Jurkat, Clone E6-1 (cell line): ENCODE measurements at places on chromosomes 2 and 18.
A peak's percentile ranks its signal among the peaks of the same experiment; 100 is the strongest.

DNA sequence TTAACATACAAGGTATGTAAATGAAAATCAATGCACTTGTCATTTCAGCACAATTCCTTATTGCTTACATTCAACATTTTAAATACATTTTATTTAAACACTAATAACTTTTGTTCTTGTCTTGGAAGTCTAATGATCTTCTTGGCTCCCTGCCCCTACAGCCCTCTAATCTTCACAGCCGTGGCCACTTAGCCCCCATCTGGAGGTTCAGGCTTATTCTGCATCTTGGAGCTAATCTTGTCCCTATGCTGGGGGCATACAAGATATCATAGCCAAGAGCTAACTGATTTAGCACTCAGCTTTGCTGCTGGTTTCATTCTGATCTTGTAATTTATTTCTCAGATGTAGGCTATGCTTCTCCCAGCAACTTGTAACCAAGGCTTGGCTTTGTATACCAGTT is 140.8 kb downstream of the TMEFF2 start:
- no peak for DNase-seq

- DNase-seq: no peak
These were observed 711 bp downstream of the DOK6 start for GRCh38 chr18:69401226-69401971.

- DNase-seq: no peak
These were observed 115.0 kb upstream of the EPB41L5 start for GRCh38 chr2:119897736-119898395.

DNA sequence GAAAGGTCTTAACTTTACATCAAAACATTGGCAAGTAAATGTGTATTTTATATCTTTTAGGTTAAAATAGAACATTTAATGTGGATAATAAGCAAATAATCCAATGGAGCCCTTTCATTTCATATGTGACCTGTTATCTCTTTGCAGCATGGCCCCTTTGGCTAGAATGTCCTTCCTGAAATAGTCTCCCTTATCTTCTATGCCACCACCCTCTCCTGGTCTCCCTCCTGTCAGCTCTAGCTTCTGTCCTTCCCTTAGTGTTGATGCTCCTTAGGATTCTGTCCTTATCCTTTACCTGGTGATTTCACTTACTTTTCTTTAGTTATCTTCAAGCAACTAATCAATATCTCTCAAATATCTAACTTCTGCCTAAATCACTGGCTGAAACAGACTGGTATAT is 87.1 kb upstream of the TFCP2L1 start:
- no peak for DNase-seq

GRCh38 chr2:16773080-16773713 is 107.6 kb upstream of the CYRIA start:
- peak; percentile 33 for DNase-seq

DNA sequence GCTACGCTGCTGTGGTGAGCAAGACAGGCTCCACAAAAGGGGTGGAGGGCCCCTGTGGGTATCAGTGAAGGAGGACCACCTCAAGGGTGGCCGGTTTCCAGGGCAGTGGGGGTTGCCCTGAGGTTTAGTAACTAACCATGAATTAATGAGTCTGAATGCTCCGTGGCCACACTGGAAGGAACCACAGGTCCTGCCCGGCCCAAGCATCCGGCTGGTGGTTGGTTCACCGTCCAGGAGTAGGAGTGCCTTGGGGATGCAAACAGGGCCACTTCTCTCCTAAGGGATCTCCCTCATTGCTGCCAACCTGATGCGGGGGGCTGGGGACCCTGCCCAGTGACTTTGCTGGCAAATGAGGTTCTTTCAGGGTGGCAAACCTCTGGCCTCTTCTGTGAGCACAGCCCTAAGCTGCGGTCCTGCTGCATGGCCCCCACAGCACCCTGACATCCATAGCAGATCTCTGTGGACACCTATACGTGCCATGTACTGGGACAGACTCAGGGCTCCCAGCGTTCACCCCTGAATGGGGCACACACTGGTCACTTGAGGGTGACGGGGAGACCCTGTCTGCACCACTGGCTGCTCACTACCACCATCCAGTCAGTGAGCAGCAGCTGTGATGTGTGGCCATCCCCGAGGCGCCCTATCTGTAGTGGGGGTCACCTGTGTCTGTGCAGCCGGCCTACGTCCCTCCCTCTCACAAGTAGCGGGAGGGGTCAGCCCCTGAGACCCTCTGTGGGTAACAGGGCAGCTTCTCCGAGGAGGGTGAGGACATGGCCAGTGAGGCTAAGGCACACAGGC is 41.6 kb downstream of the HS6ST1 start:
- DNase-seq: no peak

DNA sequence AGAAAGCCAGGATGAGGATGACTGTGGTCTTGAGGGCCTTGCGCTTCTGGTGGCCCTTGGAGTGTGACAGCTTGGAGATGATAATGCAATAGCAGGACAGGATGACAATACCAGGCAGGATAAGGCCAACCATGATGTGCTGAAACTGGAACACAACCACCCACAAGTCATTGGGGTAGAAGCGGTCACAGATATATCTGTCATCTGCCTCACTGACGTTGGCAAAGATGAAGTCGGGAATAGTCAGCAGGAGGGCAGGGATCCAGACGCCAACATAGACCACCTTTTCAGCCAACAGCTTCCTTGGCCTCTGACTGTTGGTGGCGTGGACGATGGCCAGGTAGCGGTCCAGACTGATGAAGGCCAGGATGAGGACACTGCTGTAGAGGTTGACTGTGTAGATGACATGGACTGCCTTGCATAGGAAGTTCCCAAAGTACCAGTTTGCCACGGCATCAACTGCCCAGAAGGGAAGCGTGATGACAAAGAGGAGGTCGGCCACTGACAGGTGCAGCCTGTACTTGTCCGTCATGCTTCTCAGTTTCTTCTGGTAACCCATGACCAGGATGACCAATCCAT is 2.7 kb downstream of the CXCR4 start:
- no peak for DNase-seq

GRCh38 chr18:26357960-26358359 is 131.7 kb downstream of the TAF4B start:
- no peak for DNase-seq

GRCh38 chr2:232578626-232579025 is 28.1 kb downstream of the EIF4E2 start:
- DNase-seq: no peak

GRCh38 chr2:523698-524270 is 153.4 kb downstream of the TMEM18 start:
- no peak for DNase-seq

- no peak for DNase-seq
These were observed 60.5 kb upstream of the LGALSL start for GRCh38 chr2:64393383-64394010.

GRCh38 chr2:216527600-216527999 is 29.0 kb downstream of the RPL37A start:
- no peak for DNase-seq

DNA sequence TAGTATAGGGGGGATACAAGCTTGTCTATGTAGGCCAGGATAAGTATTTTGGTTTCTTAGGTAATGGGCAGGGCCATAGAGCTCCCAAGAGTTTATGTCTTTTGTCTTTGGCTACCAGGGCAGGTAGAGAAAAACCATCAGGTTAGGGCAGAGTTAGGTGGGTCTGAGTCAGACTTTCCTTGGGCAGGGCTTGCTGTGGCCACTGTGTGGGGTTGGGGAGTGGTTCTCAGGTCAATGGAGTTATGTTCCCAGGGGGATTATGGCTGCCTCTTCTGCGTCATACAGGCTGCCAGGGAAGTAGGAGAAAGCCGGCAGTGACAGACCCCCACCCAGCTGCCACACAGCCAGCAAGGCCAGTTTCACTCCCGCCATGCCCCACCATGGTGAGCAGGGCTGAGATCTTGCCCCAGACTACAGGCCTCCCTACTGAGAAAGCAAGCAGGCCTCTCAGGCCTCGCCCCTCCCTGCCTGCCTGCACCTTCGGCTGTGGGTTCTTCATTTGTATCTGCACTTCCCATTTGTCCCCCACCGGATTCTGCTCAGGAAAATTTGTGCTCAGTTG is 55.5 kb downstream of the RPIA start:
- no peak for DNase-seq

DNA sequence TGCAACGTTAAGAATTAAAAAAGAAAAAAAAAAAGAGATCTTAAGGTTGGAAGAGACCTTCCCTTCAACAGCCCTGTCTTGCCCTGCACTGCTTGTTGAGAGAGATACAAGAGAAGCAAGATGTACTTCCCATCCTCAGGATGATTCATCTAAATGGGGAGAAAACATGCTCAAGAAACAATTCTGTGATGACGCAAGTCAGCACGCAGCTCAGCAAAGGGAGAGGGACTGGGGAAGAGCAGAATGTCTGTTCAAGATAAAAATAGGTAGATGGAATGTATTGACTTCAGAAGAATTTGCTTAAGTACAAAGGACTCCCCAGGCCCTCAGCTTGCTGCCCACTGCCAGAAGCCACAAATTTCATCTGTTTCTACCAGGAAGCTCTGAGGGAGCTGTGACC is 198.2 kb upstream of the SPRED2 start:
- DNase-seq: no peak

DNA sequence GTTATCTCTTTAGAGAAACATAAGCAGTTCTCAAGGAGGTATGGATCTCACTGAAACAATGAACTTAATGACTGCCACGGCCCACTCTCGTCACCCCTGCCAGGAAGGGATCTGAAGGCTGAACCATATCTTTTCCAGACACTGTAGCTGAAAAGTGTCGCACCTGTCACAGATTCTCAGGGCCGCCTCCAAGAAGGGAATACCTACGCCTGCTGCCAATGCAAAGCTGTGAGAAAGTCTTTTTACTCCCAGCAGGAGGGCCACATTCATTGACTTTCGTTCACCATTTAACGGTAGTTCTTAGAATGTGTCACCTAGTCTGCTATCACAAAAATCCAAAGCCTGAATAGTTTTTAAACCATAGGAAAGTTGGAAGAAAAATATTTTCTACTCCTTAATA is 66.7 kb upstream of the SH3BP4 start:
- no peak for DNase-seq

- DNase-seq: no peak
These were observed 12.3 kb downstream of the MALL start for GRCh38 chr2:110103061-110103961.

DNA sequence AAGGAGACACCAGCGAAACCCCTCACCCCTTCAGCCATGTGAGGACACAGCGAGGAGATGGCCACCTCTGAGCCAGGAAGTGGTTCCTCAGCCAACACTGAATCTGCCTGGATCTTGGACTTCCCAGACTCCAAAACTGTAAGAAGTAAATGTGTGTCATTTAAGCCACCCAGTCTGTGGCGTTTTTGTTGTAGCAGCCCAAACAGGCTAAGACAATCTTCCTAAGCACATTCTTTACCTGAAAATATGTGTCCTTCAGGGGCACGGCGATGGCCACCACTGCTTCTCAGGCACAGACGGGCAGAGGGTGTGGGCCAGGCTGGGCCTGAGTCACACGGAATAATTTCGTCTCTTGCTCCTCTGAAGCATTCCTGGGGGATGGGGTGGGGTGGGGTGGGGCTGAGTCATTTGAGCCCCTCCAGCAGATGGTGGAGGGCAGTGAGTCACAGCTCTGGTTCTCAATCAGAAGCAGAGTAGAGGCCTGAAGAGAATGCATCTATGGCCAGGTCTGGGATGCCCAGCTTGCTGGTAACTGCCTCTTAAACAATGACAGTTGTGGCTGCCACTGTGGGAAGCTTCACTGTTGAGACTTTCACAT is 142.4 kb downstream of the CAPN13 start:
- DNase-seq: no peak

DNA sequence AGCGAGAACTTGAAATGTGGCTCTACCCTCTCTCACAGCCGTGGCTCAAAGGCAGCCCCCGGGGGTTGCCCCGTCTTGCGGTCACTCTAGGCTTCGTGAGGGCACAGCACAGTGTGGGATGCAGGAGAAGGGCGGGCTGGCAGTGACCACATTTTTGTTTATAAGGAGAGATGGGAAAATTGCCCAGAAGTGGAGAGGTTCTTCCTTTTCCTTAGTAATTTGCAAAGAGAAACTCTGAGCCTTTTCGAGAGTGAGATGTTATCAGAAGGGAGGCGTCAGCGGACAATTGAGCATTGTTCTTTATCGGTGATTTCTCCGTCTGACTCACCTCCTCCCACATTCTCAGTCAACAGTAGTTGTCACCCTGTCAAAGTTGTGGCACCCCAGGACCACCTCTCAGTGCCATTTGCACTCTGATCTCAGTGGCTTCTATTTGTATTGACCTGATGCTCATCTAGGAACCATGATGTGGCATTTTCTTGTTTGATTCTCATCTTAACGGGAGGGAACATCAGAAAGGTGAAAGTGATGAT is 89.6 kb downstream of the ACAA2 start:
- DNase-seq: no peak

DNA sequence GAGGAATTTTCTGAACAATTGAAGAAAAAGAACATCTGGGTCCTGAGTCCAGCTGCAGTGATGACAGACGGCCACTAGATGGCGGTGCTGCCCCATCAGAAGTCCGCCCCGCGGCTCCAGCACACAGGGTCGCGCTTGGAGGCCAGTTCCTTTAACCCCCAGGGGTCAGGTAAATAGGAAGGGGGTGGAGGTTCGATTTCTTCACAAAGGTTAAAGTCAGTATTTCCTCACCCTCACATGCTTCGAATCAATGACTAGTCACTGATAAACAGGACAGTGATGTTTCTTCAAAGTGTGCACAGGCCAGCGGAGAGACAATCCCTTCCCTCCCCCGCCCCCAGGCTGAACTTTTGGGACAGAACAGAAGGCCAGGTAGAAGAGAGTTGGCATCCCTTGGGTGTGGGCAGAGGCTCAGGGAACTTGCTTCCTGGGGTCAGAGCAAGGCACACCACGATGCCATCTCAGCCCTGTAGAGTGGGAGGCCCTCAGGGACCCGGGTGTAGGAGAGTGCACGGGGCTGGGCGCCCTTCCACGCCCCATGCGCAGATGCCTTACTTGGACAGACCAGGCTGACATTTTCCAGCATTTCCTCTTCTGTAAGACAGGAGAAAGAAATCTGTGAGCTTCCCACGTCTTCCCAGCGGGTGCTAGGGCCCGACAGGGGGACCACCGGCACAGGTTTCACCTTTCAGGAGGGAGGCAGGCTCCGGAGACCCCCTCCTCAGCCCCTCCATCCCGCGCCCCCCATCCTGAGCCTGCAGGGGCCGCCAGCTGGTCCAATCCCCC is 722 bp downstream of the APOB start:
- DNase-seq: peak; percentile 20

GRCh38 chr2:232351686-232352510 is 26.7 kb upstream of the ALPP start:
- no peak for DNase-seq

DNA sequence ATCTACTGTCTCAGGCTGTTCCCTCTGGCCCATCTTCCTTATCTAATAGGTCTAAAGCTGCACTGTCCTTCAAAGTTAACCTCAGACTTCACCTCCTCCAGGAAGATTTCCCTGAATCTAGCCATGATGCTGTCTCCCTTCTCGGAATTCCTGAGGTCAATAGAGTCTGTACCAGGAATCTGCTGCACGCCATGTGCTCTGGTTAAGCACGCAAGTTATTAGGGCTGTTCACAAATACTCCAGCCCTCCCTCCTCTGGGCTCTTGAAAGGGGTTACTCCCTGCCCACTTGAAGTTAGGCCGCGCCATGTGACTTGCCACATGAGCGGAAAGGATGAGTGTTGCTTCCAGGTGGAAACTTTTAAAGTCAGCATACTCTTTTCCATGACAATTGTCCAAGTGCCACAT is 43.6 kb downstream of the MCFD2 start:
- DNase-seq: no peak
